Amniotic stem cell (primary cell): ENCODE measurements at places on chromosomes 4 and X.

DNA sequence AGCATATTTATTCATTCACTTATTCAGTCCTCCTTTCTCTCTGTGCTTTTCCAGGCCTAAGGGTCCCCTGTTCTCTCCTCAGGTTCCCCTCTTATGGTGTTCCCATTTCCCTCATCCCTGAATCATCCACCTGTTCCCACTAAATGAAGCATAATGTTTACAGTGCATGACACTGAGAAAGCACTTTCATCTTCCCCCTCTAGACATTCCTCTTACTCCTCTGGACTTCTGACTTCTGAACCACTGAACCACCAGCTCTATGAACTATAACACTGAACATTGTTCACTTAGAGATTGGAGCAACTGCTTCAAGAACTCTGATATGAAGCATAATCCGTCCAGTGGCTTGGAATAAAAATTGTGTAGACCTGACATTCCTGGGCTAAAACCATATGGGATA, 59.5 kb downstream of the CD38 start:
- DNase-seq, result no peak

DNA sequence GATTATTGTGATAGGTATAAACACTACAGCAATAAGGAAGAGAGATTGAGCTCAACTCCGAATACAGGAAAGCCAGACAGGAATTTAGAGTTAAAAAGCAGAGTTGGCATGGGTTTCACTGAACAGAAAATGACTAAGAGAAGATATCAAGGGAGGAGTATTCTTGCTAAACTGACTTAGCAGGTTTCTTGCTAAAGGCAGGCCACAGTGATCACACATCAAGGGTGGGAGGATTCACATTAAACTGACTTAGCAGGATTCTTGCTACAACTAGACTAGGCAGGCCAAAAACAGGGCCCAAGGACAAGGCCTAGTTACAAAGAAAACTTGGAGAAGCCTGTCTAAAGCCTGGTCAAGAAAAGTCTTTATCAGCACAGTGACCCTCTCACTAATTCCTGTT, 195.1 kb downstream of the MAGEB5 start:
- no peak for DNase-seq

DNA sequence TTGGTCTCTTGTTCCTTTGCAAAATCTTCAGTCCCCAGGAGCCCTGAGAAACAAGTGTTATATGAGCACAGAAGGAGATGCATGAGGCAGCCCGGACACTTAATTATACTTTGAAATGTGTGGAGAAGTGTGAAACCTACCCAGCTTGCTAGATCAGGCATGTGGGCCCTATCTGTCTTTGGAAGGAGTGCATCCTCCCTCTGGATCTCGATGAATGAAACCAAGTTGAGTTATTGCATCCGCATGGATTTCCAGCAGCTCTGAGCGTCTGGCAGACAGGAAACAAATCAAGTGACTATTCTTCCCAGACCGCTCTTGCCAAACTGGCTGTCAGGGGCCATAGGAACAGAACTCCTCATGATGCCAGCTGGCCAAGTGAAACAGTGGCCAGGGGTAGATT, 19.6 kb upstream of the SOWAHD start:
- DNase-seq, result no peak

GRCh38 chr4:111806331-111806730, 338.9 kb upstream of the FAM241A start:
- no peak for DNase-seq

- no peak for DNase-seq
Measured at GRCh38 chr4:148207068-148207467, 235.1 kb downstream of the NR3C2 start.

DNA sequence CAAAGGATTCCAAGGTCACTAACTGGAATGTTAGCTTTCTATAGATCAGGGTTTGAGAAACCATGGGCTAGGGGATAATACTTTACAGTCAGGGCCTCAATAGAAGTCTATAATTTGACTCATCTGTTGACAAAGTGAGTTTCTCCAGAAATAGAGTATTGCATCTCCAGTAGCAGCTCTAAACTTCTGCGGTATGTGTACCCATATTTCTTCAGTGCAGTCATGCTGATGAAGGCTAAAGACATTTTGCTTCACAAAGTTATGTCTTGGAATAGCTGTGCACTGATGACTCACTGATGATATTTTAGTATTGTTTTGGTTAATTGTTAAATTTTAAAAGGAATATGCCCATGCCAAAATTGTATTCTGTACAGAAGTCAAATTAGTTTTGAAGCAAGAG, 464.9 kb upstream of the AMOT start:
- DNase-seq, result peak; percentile 46

- no peak for DNase-seq
Measured at GRCh38 chrX:17829566-17829965, 31.5 kb downstream of the RAI2 start.

DNA sequence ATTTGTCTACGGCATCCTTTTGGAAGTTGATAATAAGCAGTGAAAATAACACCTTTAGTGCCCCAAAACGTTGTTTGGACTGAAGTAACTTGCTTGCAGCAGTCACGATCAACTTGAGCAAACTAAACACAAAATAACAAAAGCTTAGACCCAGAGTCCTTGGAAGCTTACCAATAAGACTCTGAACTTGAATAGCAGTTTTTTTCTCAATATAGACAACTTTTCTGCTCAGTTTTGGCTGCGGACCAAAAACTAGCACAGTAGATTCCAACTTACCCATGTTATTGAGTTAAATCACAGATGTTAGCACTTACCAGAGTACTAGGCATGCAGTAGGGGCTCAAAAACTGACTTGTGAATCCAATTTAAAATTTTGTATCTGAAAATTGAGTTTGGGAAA, 746.9 kb downstream of the PCDH19 start:
- no peak for DNase-seq

GRCh38 chrX:101057093-101057714, 5.3 kb upstream of the TRMT2B start:
- DNase-seq, result no peak

DNA sequence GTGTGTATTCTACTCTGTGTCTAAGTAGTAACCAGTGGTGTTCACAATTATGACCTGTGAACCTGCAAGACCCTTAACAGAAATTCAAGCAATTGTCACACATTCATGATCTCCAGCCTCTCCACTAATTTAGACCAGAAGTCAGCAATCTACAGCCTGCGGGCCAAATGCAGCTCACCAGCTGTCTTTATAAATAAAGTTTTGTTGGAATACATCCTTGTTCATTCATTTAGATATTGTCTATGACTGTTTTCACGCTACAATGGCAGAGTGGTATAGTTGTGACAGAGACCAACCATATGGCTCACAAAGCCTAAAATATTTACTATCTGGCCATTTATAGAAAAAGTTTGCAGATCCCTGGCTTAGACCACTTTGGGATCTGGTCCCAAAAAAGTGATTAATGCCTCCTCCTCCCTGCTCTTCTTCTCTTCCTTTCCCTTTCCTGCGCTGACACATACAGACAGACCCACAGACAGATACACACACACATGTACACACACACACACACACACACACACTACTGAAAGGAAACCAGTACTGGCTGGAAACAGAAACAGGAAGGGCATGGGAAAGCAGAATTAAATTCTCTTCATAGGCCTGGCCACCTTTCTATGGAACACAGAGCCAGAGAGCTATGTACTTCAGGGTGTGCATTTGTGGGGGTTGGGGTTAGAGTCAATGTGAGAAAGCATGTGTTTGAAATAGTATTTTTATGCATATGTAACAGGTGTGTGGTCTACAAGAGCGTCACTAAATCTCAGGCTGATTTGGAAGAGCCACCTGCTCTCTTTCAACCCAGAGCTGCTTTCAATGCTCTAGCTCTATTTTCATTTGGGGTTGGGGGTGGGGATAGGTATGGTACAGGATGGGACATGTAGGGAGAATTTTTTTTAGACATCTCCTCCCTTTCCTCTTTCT, 49.7 kb upstream of the TMEM164 start:
- DNase-seq, result no peak

DNA sequence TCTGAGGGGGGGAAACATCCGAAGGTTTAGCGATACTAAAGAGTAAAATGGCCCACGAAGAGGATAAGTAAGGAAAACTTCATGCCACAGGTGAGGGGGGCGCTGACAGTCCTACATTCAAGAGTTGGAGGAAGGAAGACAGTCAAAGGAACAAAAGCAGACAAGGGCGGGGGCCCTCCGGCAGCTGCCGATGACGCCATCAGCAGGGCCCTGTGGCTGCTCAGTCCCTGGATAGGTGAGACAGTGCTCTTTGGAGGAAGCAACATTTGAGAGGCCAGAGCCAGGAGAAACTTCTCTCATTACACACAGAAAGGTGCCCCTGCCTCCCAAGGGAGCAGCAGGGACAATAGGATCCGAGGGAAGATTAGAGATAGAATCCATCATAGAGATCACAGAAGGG, 41.5 kb downstream of the RAB40AL start:
- no peak for DNase-seq

DNA sequence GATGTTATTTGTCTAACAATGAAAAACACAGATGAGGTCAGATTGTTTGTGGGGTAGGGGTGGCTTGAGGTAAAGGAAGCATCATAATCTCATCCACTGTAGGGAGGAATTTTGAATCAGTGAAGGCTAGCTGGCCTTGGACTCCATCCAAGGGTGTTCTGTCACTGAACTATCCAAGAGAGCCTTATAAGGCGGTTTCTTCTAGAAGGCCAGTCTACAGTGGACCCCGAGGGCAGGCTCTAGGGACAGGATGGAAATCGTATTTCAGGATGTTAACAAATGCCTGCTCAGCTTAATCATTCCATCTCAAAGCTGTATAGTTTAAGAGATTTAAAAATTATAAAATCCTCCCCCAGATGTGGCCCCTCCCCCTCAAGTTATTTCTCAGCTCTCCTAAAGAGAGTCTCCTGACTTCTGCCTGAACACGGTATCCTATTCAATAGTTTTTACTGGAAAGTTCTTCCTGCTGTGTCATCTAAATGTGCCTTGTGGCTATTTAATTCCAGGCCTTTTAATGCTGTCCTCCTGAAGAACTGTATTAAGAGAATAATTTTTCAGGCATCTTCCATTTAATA, 8.0 kb downstream of the IGFBP7 start:
- DNase-seq, result peak; percentile 47

- DNase-seq, result no peak
Measured at GRCh38 chrX:25066131-25066530, 50.4 kb upstream of the ARX start.

DNA sequence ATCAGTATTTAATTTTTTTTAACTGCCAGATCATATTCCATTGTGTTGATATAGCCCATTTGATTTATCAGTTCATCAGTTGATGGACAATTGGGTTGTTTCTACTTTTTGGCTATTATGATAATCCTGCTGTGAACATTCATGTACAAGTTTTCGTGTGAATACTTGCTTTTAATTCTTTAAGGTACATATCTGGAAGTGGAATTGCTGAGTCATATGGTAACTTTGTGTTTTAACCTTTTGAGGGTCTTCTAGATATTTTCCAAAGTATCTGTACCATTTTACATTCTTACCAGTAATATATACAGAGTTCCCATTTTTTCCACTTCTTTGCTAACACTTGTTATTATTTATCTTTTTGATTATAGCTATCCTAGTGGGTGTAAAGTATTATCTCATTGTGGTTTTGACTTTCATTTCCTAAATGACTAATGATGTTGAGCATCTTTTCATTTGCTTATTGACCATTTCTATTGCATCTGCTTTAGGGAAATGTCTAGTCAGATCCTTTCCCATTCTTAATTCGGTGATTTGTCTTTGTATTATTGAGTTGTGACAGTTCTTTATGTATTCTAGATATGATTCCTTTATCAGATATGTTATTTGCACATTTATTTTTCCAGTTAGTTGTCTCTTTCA, 75.2 kb upstream of the NUDT6 start:
- no peak for DNase-seq

DNA sequence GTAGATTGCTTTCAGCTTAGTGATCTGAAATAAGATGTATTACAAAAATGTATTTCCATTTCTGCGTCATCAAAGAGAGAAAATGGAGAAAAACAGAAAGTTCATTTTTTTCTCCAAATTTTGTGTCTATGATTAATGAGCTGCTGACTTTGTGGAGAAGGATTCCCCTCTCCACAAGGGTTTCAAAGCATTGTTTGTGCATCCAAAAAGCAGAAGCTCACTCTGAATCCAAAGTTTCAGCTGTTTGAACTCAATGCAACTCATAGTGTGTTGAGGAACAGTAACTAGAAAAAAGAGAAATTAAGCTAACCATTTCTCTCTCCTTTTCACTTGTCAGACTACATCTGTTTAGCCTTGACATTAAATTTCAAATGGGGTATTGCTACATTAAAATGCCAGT, 62.9 kb upstream of the SLC7A11 start:
- DNase-seq, result no peak

DNA sequence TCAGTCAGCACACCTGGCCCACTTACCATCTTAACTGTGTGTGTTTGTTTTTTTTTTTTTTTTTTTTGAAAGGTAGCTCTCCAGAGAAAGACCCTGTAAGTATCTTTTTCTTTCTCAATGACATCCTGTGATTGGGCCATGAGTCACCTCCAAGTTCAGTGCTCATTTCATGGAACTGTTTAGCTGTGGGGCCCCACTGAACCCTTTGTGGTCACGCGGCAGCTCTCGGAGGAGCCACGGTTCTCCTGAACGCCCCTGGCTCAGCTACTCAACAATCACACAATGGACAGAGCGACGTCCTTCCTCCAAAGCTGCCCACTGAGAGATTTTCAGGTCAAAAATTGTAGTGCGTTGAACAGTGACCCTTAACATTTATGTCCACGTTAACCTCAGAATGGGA, 14.2 kb upstream of the IL3RA start:
- DNase-seq, result no peak

DNA sequence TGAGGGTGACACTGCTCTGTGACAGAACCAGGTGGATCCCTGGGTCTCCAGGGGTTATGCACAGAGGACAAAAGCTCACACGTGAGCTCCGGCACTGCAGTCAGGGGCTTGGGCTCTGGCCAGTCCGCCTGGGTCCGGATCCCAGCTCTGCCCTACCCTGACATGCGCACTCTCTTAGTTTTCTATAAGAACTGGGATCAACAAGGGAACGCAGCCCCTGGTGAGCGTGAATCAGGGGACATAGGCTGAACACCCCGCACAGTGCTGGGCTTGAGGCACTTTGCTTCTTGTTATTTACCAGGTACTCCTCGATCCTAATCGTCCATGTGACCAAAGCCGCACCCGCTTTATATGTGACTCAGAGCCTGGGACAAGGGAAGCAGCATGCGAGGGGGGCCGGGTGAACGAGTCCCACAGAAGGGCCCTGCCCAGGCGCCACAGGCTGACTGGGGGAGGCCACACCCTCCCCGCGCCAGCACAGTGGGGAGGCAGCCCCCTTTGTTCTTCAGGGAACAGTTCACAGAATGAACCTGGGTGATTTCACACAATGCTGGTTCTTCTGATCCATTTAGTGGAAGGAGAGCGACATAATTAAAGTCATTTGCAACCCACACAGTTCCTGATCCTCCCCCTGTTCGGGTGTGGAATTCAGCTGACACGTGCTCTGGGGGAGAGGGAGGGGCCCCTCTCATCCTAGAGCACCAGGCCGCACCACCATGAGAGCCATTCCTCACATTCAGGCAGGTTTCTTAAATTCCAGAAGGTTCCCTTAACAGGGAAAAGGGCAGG, 55.5 kb downstream of the WFS1 start:
- DNase-seq, result no peak

- DNase-seq, result no peak
Measured at GRCh38 chr4:7121866-7122653, 54.2 kb upstream of the GRPEL1 start.
